NCI-H1417 treated with DMSO at 0.1 percent for 48 hours (cell line): ENCODE measurements at places on chromosomes 6 and 20.

- peak; percentile 10 for DNase-seq
Measured at GRCh38 chr6:24910961-24911725, 24.6 kb downstream of the RIPOR2 start.

GRCh38 chr20:58225452-58226200 is 2.8 kb downstream of the ANKRD60 start:
- DNase-seq: no peak

GRCh38 chr6:162085561-162085960 is 642.0 kb downstream of the PRKN start:
- DNase-seq: no peak

GRCh38 chr6:93915961-93916360 is 496.6 kb upstream of the EPHA7 start:
- DNase-seq: no peak

DNA sequence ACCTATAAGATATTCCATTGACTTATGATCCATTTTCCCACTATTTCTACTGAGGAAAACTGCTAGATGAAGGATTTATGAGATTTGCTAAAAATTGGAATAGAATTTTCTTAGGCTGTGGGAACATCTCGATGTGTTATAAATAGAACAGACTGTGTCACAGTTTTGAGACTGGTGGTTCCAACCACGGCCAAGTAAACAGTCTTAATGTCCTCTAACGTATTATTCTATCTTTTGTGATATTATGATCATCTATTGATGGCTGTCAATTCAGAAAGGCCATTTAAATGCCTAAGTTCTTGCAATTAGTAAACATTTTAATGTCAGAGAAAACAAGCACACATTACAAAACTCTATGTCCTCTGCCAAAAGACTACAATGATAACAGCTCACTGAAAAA is 71.5 kb upstream of the PLN start:
- DNase-seq: no peak

- no peak for DNase-seq
Measured at GRCh38 chr6:169310983-169311382, 57.3 kb upstream of the THBS2 start.

GRCh38 chr6:27811451-27811772 is 100.8 kb downstream of the OR2B2 start:
- DNase-seq: no peak

DNA sequence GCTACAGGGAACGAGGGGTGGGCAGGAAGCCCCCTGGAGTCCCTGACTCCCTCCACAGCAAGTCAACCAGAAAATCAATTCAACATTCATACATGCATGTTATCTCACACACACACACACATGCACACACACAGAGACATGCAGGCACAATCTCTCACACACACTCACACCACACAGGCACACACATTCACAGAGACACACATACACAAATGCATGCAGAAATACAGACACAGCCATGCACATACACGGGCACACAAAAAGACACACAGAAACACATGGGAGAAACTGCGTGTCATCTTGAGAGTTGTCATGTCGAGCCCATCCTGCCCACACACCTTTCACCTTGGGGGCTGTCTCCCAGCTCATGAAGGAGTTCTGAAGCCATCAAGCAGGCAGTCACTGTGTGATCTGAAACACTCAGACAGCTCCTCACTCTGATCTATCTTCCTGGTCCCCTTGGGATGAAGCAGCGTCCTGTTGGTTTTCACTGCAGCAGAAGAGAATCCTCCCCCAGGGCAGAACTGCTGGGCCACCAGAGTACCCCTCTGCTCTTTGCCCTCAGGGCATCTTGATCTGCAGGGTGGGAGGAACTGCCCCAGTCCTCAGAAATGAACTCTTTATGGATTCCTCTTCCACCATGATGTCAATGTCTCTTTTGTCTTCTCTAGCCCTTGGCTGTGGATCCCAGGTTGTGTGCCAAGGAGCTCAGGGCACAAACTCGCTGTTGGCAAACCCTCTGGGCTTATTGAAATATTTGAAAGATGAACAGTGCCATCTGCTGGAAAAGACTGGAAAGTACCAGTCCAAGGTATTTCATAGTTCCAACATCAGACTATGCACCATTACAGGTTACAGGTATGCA is 8.8 kb downstream of the RAET1L start:
- DNase-seq: no peak
